Cardiac ventricle fibroblast (primary cell): ENCODE measurements at places on chromosomes 3 and 15. TPM values are rescaled to one million over a fixed set of nuclear protein-coding genes. Genes with fewer than 3 reads are reported as not detected.

Gene CBLB
- 19.0 and 25.4 TPM in 2 replicates for total RNA-seq

Gene NANOGP8
- total RNA-seq, result not detected in 2 replicates

Gene TOMM70
- 40.9 and 51.2 TPM in 2 replicates for total RNA-seq

Gene SLMAP
- 19.3 and 21.5 TPM in 2 replicates for total RNA-seq

Gene SNX33
- 20.3 and 20.5 TPM in 2 replicates for total RNA-seq

Gene SERPINI2
- total RNA-seq, result not detected in 2 replicates

Gene MNS1
- 1.7 and 1.9 TPM in 2 replicates for total RNA-seq

Gene TGM5
- total RNA-seq, result not detected in 2 replicates

Gene PLA2G4B
- total RNA-seq, result 0.94 and 2.3 TPM in 2 replicates
